ENCODE measurements at places on chromosomes 12 and 14.
A peak's percentile ranks its signal among the peaks of the same experiment; 100 is the strongest.

DNA sequence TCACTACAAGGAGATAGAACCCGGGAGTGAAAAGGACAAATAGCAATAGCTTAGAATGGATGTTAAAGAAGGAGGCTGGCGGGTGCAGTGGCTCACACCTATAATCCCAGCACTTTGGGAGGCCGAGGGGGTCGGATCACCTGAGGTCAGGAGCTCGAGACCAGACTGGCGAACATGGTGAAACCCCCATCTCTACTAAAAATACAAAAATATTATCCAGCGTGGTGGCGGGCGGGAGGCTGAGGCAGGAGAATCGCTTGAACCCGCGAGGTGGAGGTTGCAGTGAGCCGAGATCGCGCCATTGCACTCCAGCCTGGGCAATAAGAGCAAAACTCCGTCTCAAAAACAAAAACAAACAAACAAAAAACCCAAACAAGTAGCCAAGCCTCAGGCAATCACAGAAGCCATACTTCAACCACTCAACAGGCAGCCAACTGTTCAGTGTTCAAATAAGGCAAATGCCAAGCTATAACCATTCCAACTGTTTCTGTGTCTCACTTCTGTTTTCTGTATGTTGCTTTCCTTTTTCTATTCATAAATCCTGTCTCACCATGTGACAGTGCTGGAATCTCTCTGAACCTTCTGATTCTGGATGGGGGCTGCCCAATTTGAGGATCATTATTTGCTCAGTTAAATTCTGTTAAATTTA, 3.9 kb upstream of the SPTLC2 start:
- DNase-seq, result no peak

DNA sequence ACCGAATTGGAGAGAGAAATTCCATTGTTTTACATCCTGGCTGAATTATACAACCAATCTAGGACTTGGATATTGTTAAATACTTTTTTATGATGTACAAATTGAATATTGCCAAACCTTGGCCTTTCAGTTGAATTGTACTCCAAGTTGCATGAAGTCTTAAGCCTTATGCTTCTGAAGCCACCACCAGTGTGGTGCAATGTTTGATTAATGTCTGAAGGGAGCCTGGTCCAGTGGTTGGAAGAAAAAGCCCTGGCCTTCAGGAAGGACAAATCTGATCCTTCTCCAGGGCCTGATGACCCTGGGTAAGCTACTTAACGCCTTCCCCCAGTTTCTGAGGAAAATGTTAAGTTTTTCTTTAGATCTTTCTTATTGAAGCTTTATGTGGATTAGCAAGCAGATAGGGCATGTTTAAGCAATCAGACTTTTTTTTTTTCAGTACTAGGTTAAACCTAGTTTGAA, 72.0 kb downstream of the PAPOLA start:
- DNase-seq, result no peak

DNA sequence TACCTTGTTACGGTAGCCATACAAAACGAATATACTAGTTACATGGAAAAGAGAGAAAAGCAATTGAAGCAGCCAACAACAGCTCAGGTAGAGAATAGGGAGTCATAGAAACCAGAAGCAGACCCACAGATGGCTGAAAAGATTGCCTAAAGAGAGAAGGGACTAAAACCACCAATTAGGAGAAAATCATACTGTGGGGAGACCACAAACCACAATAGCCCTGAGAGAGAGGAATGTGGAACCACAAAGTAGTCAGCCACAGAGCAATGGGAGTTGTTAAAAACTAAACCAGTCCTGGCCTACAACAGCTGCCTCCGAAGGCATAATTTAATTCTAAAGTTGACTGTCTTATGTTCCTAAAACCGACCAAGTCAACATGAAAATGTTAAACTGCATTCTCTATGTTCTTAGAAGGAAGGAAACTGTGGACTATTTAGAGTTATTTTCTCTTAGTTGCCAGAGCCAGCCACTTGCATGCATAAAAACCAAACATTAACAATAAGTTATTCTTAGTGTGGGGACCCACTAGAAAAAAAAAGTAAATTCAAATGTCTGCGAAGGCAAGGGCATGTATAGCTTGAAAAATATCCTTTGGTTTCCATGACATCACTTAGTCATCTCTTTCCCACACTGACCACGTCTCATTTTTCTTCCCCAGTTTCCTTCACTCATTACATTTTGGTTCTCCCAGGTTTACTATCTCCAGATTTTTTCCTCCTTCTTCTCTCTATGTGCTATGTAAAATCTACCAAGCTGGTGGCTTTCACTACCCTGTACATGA, 398.1 kb downstream of the NOVA1 start:
- no peak for DNase-seq

DNA sequence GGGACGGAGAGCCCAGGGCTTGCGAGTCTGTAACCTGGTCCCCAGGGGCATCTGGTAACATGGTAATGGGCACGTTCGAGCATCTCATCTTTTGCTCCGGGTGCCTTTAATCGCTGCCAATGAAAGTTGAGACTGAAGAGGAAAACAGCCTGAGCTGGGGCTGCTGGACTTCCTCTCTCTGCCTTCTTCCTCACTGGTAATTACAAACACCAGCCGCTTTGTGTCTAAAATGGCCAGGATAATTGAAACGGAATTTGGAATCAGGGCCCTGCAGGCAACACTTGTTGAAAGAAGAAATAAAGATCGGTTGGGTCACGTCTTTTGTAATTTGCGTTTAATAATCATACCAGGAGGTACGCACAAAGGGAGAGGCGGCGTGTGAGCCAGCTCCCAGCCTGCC, 51.5 kb upstream of the GPATCH2L start:
- DNase-seq, result no peak

DNA sequence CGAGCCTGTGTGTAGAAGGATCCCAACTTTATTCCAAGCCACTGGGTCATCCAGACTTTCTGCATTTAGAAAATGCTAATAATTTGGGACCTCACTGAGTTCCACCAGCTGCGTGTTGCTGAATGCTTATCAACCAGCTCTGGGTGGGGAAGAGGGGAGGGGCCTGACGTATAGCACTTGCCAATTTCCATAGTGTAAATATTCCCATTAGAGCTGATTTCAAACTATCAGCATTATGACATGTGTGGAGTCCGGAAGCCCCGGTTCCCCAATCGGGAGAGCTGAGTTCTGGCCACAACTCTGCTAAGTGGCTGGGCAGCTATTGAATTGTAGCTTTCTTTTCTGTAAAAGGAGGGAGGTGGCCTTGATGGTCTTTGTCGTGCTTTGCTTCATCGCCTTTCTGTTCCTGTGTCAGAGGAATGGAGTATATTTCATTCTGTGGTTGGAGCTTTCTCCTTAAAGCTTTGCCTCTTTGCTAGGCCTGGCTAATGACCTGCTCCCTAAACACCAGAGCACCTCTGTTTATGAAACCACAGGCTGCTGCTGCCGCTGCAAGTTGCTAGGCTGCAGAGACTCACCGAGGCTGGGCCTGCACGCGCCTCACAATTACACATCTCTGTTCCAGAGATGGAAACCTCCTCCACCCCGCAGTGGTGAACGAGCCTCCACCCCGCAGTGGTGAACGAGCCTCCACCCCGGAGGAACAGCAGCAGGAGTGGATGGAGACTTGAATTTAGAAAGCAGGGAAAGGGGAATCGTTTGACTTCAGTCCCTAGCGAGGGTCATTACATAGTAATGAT, 7.7 kb upstream of the BCL7A start:
- DNase-seq, result no peak

DNA sequence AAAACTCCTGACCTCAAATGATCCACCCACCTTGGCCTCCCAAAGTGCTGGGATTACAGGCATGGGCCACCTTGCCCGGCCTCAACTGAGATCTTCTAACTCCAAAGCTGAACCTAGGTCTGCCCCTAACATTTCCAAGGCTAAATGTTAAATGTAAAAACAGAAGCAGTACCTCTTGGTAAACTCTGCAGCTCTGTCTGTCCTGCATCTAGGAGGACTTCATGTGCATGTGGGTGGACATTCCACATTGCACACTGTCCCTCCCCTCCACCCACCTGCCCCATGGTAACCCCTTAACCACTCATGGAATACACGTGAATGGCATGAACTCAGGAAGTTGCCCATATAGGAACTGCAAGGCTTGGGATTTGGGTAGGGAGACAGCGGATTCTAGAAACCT, 33.1 kb downstream of the SNX6 start:
- no peak for DNase-seq

GRCh38 chr14:102345232-102345631, 17.5 kb downstream of the CINP start:
- DNase-seq, result no peak

DNA sequence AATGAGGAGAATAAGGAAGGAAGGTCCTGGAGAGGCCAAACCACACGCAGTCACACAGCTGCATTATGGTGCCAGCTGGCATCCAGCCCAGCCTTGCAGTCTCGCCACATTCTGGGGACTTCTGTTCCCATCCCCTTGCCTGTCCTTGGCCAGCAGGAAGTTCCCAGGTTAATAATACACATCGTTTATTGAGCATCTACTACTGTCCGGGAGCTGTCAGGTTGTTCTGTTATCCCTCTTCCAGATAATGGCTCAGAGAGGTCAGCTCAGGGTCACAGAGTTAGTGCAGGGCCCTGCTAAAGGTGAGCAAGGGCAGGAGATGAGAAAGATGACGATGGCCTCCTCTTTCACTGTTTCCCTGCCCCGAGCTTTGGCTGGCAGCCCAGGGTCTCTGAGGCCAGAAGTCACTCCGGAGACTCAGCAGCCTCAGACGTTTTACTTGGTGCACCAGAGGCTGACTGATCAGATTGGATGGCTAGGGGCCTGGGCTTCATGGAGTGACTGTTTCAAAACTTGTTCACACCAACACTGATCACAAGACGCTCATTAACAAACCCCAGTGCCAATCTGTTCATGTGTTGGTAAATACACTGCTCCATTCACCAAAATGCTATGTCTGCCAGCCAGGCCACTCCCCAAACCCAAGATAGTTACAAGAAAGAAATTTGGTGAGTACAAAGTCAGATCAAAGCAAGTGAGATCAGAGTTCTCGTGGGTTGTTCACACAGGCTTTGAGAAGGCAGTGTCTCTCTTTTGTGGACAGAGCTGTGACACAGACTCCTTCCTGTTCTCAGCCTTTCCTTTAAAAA, 79.2 kb downstream of the B4GALNT3 start:
- no peak for DNase-seq

GRCh38 chr12:101186291-101186690, 23.7 kb downstream of the SLC5A8 start:
- DNase-seq, result no peak

GRCh38 chr14:106228541-106229158, 702.3 kb downstream of the TMEM121 start:
- DNase-seq, result no peak

- DNase-seq, result no peak
Measured at GRCh38 chr12:132484891-132485441, 5.0 kb upstream of the FBRSL1 start.

DNA sequence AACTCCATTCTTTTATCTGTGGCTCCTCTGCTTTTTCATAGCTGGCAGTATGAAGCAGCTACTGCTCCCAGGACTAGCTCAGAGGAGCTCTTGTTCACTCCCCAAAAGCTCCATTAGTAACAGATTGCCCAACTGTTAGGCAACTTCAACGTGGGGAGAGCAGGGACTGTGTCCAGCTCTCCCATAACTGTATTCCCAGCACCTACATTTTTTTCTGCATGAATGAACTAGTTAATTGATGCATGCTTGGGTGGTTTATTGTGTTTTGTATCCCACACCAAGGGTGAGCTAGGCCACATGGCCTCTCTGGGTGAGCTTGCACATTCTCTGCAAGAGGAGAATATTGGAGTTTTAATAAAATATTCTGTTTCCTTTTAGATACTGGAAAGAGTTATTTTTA, 15.2 kb downstream of the STON2 start:
- DNase-seq, result peak; percentile 44

- no peak for DNase-seq
Measured at GRCh38 chr12:93668919-93669418, 8.2 kb upstream of the CRADD start.

DNA sequence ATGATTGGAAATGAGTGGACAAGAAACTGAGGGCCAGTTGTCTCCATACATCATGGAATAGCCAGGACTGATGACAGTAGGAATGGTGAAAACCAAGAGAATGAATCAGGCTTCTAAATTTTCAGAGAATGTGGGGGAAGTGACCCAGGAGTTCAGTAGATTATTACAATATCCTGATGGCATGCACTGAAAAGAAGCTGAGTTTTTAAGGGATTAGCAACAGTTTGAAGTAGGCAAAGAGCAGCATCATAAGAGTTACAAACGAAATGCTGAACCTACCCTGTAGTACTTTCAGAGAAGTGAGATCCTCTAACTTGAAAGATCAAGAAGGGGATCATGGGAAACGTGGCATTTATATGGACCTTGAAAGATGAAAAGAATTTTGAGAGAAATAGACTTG, 13.2 kb downstream of the SLC2A14 start:
- DNase-seq, result no peak

DNA sequence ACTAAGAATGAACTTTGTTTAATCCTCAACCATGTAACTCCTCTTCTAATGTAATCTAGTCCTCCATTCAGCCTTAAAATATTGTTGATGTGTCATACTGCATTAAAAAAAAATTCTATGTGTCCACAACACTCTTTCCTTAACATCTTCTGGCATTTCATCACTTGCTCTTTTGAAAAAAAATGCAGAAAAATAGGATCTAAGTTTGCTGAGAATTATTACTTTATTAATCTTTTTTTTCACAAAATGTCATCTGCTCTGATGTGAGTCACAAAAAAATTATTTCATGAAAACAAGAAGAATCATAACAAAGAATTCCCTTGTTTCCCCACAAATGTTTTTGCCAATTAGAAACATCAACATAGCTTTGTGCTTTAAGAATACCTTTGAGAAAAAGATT, 410.1 kb upstream of the MGAT4C start:
- DNase-seq, result no peak

GRCh38 chr14:63727231-63727735, 582 bp downstream of the SGPP1 start:
- no peak for DNase-seq

GRCh38 chr12:113044516-113044915, 12.0 kb upstream of the DTX1 start:
- no peak for DNase-seq

DNA sequence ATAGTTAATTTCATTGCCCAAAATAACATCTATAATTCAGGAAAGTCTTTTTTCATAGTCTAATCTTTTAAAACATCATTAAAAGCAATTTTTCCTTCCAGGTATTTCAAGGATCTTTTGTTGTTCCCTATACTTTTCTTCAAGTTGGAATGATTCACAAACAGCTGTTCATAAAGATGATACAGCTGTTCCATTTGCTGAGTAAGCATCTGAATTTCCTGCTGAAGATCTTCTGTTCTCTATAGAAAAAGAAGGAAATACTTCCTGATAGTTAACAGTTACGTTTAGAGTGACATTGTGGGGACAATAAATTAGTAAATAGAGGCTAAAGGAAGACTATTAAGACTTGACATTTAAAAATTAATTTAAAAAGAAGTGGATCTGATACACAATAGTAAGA, 30.3 kb upstream of the ESR2 start:
- DNase-seq, result no peak

- no peak for DNase-seq
Measured at GRCh38 chr12:81347404-81347803, 269.5 kb downstream of the ACSS3 start.

GRCh38 chr14:34175574-34175973, 224.7 kb upstream of the EGLN3 start:
- DNase-seq, result no peak

DNA sequence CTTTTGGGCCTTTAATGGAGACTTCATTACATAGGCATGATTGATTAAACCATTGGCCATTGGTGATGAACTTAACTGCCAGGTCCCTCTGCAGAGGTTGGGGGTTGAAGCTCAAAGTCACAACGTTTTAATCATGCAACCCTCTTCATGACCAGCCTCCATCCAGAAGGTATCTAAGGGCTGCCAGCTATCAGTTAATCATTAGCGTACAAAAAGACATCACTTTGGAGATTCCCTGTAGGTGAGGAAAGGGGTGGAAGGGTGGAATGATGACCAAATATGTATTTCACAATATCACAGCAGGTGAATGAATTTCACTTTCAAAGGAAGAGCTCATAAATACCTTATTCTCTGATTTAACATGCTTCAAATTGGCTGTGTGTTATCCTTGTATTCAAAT, 92.0 kb downstream of the MIPOL1 start:
- no peak for DNase-seq
